ENCODE measurements at places on chromosomes 3 and 15. TPM values are rescaled to one million over a fixed set of nuclear protein-coding genes. Genes with fewer than 3 reads are reported as not detected.

DNA sequence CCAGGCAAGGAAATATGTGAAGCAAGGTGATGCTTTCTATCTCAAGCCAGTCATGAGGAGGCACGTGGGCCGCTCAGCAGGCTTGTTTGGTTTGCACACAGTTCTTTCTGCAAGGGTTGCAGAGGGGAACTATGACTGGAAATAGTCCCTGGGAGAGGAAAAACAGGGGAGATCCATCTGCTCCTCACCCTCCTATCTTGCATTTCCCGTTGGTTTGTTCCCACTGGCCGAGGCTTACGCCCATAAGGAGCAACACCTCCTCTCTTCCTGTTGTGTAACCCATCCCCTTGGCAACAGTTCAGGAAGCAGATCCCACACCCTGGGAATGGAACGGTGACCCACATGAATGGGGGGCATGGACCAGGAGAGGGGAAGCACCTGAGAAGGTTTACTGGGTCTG, 72.1 kb upstream of the MAGI1 start:
- no peak for DNase-seq
- peaks cover 8% of the 10 kb centered on the region for H3K27me3 ChIP-seq
- H3K36me3 ChIP-seq, result no peaks in the 10 kb centered on the region
- H3K4me1 ChIP-seq, result no peaks in the 10 kb centered on the region
- H3K27ac ChIP-seq, result no peak overlapping the region

DNA sequence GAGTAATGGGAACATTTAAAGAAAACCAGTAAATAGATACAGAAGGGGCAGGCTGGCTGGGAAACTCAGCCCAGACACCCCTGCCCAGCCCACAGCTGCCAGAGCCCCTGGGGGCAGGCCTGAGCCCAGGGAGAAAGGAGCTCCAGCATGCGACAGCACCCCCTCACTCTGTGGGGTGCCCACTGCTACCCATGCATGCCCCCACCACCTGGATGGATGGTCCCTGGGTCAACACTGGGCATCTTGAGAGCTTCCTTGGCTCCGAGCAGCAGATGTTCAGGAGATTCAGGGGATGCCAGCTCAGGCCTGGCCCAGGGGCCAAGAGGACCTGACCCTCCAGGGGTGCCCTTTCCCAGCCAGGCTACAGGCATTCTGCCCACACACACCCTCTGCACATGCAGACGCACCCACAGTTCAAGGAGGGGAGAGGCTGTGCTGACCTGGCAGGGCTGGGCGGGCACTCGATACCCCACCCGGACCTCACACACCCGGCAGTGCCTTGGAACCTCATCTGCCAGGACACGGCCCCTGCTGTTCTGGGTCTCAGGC, 31.5 kb downstream of the PTH1R start:
- H3K4me1 ChIP-seq, result peaks cover 19% of the 10 kb centered on the region
- H3K27ac ChIP-seq, result no peak overlapping the region
- H3K27me3 ChIP-seq, result no peaks in the 10 kb centered on the region
- no peak for DNase-seq

DNA sequence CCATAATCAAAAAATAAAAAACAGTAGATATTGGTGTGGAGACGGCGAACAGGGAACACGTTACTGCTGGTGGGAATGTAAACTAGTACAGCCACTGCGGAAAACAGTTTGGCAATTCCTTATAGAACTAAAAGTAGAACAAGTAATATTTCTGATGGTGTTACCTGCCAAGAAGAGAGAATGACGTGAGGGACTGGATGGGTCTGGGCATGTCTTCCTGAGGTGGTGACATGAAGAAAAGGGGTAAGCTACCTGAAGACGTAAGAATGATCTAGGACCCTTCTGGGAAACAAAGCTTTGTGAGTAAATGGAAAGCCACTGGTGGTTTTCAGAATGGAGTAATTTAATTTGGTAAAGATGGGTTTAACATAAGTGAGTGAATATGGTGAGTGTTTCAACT, 19.4 kb upstream of the PLOD2 start:
- H3K27me3 ChIP-seq, result peaks cover 5% of the 10 kb centered on the region
- H3K36me3 ChIP-seq, result no peaks in the 10 kb centered on the region

CHST14 gene
- total RNA-seq, result 8.2 TPM

LRTM1 gene
- not detected for total RNA-seq

Data from activated CD4-positive, alpha-beta memory T cell treated with anti-CD3 and anti-CD28 coated beads for 36 hours (primary cell).